ENCODE measurements at places on chromosomes 6 and 20.

GRCh38 chr20:9348747-9349146 is 165.6 kb upstream of the LAMP5 start:
- no peak for DNase-seq

DNA sequence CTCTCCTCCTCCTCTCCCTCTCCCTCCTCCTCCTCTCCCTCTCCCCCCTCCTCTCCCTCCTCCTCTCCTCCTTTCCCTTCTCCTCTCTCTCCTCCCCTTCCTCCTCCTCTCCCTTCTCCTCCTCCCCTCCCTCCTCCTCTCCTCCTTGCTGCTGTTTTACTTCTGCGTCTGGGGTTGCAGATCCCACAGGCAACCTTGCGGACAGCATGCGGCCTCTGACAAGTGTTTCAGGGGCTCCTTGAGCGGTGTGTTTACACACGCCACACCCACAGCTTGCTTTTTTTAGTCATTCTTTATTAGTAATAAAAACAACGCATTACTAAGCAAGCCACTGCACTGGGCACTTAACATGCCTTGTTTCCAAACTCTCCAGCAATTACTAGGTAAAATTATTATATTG is 81.9 kb downstream of the TFAP2C start:
- no peak for DNase-seq

- DNase-seq = no peak
These were observed 2.1 kb downstream of the B4GALT5 start for GRCh38 chr20:49711667-49711987.

DNA sequence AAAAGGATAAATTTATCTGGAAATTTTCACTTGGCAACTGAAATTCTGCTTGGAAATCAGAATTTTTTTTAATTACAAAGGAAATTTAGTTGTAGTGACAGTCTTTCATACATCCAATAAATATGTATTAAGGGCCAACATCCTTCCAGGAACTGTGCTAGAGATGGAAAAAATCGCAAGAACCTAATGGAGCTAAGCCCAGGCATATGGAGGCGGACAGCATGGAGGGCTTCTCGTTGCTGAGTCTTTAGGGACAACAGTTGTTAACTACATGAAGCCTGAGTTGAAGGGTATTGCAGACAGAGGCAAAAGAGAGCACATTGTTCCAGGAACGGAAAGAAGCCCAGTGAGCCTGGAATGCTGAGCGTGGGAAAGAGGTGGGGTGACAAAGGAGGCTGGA is 208.9 kb downstream of the IBTK start:
- DNase-seq = peak; percentile 28

DNA sequence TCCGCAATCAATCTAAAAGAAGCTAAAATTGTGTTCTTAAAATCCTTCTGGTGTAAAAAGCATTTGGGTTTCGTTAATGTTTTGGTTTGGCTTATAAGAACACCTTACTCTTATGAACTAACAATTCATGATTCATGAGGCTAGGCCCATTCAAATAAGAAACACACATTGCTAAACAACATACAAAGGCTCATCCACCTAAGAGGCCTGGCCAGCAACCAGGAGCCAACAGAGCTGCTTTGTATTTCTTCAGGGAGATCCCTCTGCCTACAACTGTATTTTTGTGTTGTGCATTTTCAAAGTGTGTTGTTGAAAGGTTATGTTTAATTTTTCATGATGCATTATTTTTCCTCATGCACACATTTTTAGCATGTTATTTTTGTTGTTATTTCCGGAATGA is 98.6 kb downstream of the PTPRK start:
- DNase-seq = no peak

DNA sequence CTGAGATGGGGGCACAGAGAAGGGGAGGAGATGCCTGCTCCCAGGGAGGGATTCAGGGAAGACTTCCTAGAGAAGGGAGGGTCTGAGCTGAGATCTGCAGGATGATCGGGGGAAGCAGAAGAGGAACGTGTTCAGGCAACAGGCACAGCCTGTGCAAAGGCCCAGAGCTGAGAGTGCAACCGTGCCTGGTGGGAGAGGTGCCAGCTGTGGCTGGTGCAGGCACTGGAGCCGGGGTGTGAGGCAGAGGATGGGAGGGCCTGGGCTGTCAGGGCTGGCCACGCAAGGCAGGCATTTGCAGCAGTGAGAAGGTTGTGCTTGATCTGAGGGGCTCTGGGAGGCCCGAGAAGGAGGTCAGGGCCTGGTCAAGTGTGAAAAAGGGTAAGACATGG is 27.7 kb downstream of the PTGIS start:
- DNase-seq = no peak

DNA sequence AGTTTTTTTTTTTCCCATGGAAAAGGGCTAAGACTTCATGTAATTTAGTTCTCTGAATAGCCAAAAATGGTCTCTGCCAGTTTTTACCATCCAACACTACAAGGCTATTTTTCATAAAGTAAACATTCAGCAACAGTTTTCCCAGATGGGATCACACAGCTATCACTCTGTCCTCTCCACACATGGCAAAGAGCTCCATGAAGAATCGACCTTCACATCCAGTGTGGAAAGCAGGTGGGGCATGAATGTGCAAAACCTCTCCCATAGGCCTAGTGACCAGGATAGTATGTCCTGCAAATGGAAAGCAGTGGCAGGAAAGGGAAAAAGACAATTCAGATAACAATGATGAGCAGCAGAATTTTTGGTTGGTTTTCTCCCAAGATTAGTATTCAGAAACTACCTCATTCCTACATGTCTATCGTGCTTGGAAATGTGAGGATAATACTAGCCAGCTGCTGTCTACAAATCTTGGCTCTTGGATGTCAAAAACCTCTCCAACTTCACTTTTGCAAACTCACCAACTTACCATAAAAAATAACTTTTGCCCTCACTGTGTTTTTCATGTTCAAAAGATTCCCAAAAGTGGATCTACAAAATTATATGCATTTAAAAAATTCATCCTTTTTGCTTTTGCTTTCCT is 159.7 kb upstream of the MCHR2 start:
- no peak for DNase-seq

DNA sequence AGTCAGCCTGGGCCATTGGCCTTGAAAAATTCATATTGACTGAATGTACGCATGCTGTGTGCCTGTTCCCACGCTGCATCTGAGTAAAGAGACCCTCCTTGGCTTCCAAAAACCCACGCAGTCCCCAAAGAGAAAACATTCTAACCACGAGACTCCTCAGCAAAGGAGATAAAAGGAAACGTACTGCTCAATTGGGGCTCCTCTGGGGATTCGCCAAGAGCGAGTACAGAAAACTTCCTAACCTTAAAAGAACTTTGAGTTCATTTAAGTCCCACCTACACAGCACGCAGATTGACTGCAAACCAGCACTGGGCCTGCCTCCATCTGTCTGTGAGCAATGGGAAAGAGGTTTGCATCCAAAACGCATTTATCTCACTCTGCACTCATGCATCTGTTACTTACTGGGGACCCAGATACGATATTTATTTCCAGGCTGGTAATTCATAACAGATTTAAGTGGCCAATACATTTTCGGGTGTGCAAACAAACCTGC is 505.9 kb upstream of the CHD6 start:
- DNase-seq = no peak

- peak; percentile 88 for DNase-seq
These were observed 186.9 kb upstream of the UST start for GRCh38 chr6:148559848-148560433.

DNA sequence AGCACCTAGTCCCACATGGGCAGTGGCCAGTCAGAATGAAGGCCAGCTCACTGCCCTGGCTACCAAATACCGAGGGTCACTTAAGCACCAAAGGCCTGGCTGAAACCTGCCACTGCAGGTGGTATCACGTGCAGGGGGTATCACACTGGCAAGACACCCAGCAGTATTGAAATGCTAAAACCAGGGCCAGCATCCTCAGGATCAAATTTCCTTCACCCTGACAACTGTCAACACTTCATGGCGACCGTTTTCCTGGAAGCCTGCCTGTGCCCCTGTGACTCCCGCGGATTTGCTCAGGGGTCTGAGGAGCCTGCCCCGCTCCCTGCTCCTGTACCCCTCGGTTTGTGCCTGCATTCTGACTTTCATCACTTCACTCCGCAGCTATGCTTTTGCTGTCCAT is 151.1 kb downstream of the TTLL2 start:
- DNase-seq = no peak

GRCh38 chr6:155411154-155412052 is 44.2 kb downstream of the NOX3 start:
- no peak for DNase-seq

DNA sequence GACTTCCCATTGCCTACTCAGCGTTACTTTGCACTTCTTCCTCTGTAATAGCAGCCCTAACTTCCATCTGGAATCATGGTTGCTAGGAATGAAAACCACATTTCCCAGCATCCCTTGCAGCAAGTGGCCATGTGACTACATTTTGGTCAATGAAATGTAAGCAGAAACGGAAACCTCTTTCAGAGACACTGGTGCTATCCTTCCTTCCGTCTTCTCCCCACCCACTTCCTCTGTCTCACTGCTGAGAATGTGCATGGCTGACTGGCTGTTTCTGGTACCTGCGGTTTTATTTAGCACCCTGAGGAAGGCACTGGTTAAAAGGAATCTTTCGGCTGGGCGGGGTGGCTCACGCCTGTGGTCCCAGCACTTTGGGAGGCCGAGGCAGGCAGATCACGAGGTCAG is 107.4 kb downstream of the SCML4 start:
- DNase-seq = no peak

DNA sequence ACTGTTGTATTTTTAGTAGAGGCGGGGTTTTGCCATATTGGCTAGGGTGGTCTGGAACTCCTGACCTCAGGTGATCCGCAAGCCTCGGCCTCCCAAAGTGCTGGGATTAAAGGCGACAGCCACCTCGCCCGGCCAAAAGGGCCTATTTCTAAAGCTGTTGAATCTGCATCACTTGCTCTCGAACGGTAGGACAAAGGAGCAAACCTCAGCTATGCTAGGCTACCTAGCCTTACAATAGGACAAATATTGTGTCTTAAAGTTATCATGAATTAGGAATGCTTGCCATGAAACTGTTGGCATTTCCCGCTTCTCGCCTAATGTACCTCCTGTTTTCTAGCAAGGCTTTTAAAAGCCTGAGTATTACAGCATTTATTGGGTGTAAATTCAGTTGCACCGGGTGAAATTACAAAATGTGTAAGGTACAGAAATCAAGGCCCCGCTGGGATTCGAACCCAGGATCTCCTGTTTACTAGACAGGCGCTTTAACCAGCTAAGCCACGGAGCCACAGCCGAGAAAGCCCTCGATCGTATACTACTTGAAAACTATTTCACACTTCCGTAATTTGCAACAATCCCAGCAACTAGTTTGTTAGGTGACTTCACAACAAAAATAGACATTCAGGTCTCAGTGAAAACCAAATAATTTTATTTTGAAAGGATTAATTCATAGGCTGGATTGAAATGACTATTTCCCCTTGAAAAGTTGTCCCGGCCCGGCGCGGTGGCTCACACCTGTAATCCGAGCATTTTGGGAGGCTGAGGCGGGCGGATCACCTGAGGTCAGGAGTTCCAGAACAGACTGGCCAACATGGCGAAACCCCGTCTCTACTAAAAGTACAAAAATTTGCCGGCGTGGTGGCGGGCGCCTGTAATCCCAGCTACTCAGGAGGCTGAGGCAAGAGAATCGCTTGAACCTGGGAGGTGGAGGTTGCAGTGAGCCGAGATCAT is 211.6 kb upstream of the ZNF184 start:
- no peak for DNase-seq

DNA sequence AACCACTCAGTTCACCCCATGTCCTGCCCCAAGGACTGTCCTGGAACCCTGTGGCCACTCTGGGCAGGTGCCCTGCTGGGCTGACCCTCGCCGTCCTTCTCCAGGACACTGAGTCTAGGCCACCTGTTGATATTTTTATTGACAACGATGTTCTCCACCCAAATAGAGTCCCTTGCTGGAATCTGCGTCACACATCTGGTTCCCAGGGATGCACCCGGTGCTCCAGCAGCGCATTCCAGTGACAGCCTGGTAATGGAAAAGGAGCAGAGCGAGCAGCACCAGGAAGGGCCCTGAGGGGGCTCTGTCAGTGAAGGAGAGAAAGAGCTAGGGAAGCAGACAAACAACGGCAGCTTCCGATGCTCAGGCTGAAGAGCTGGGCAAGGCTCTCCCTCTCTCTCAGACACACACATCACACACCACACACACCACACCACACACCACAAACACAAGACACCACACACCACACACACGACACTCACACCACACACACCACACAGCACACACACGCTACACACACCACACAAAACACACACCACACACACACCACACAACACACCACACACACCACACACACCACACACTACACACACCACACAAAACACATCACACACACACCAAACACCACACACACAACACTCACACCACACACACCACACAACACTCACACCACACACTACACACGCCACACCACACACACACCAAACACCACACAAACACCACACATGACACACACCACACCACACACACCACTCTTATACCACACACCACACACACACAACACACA is 117.9 kb upstream of the THBS2 start:
- DNase-seq = peak; percentile 67

DNA sequence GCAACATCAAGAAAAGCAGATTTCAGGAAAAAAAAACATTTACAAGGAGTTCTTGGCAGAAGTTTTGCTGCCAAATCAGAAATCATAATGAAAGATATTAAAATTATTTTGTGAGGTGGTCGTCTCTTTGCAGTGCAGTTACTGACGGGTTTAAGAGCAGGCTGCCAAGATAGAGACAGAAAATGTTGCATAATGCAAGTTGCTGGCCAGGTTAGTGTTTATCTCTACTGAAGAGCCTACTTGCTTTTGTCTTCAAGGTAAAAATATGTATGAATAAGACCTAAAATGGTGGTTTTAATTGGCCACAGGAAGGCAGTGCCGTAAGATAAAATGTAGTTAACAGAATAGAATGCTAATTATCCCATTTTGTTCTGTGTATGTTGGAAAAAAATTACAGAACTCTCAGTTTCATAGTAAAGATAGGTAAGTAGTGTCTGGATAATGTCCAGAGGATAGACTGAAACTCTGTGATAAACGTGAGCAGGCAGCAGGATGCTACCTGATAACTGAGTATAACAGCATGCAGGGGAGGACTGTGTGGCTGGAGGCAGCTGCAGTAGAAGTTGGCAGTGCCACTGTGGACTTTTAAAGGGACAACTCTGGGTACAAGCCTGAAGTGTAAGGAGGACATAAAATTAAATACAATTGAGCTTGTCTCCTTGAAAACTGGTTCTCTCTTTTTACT is 13.9 kb downstream of the FOXO3 start:
- DNase-seq = no peak

GRCh38 chr6:139982195-139982594 is 607.7 kb upstream of the CITED2 start:
- DNase-seq = no peak

DNA sequence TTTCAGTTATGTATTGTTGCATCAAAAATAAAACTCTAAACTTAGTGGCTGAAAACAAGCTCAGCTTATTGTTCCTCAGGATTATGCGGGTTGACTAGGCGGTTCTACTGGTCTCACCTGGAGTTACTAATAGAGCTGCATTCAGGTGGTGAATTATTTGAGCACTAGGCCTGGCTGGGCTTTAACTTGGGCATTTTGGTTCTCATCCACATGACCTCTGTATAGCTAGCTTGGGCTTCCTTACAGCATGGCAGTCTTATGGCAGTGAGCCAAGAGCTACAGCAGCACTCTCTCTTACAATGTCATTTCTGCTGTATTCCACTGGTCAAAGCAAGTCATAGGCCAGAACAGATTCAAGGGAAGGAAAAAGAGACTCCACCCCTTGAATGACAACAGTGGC is 1.6 kb downstream of the PGBD1 start:
- DNase-seq = no peak
